ENCODE measurements at places on chromosomes 2 and 18. TPM values are rescaled to one million over a fixed set of nuclear protein-coding genes. Genes with fewer than 3 reads are reported as not detected.

GRCh38 chr18:23921716-23922285, 92.8 kb upstream of the TTC39C start:
- DNase-seq = no peak

DNA sequence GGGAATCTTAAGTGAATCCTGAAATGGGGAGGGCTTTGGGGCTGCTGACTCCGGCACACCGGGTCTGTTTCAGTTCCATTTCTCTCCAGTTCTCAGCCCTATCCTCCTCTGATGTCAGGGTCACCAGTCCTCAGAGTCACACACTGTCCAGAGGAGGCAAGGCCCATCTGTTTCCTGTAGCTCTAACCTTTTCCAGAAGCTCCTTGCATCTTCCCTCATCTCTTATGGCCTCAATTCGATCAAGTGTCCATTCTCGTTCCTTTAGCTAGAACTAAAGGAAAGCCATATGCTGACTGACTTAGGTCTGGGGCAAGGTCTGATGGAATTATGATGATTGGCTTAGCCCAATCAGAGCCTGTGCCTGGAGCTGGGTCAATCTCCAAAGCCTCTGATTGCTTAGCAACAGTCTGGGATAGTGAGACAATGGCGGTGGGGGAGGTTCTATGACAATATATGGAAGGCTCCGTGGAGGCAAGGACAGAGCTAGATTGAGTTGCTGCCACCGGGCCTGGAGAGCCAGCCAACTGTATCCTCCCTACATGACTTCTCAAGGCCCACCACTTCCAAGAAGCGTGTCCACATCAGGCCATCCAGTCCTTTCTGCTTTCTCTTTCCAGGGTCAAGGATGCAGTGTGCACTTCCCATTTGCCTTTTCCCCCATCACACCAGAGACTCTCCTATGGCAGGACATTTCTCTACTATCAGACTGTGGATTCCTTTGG, 5.2 kb downstream of the ANKRD53 start:
- no peak for DNase-seq

DNA sequence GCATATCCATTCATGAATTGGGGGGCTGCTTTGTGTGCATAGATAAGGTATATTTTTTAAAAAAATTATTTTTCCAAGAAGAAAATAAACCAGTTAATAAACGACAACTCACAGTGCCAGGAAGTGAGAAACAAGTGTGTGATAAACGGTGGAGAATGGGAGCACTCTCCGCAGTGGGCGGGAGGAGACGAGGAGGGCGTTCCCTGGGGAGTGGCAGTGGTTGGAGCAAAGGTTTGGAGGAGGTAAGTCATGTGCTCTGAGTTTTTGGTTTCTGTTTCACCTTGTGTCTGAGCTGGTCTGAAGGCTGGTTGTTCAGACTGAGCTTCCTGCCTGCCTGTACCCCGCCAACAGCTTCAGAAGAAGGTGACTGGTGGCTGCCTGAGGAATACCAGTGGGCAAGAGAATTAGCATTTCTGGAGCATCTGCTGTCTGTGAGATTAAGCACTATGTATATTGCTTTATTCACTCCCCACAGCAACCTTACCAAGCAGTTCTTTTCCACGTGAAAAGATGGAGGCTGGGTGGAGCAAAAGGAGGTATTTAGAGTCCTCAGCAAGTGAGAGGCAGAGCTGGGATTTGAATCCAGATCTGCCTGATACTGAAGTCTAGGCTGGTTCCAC, 27.0 kb upstream of the CASP8 start:
- DNase-seq = peak; percentile 91

- DNase-seq = no peak
These were observed 47.2 kb downstream of the MAP2 start for GRCh38 chr2:209471037-209471436.

DNA sequence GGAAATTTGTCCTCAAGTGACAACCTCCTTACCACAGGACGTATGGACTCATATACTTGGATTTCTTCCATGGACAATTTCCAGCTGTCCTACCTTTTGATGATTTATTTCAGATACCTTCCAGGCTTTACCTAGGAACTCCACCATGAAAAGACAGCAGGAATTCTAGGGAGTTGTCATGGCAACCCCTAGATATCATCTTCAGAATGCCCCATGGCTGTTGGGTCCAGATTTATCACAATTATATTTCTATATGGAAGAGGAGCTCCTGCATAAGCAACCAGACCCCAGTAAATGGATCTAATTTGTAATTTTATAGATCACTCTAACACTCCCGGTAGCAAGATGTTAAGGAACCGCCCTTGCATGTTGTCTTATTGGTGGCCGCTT, 102.3 kb upstream of the ZNF521 start:
- DNase-seq = no peak

CD8B2 gene
- total RNA-seq = 0.10 TPM

SERPINB3 gene
- total RNA-seq = not detected

ITPRIPL1 gene
- 48.2 TPM for total RNA-seq

Measured in natural killer cell treated with Interleukin-12 subunit alpha and Interleukin-12 subunit beta and Interleukin-15 and Interleukin-18, amount 100 ng/mL, for 72 hours (primary cell).